Stimulated activated CD4-positive, alpha-beta T cell treated with anti-CD3 and anti-CD28 coated beads, Interleukin-15, amount 100 ng/mL, for 48 hours (primary cell): ENCODE measurements at places on chromosomes 4 and X.

GRCh38 chr4:113300471-113300928 lies 251.0 kb downstream of the ANK2 start:
- no peak for DNase-seq

DNA sequence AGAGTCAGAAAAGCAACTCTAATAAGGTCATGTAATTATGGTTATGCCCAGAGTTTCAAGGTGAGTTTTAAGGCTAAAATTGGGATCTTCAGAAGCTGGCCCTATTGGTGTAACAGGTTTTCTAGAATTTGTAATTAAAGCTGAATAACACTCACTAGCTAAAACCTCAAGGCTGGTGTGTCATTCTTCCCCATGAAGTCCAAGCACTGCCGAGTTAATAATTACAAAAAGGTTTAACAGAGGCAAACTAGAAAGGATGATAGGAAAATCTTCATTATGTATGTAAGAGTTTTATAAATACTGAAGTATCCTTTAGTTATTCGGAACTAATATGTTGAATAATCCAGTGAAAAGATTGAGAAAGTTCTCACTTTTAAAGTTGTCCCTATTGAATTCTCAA lies 34.3 kb downstream of the MXRA5 start:
- no peak for DNase-seq

DNA sequence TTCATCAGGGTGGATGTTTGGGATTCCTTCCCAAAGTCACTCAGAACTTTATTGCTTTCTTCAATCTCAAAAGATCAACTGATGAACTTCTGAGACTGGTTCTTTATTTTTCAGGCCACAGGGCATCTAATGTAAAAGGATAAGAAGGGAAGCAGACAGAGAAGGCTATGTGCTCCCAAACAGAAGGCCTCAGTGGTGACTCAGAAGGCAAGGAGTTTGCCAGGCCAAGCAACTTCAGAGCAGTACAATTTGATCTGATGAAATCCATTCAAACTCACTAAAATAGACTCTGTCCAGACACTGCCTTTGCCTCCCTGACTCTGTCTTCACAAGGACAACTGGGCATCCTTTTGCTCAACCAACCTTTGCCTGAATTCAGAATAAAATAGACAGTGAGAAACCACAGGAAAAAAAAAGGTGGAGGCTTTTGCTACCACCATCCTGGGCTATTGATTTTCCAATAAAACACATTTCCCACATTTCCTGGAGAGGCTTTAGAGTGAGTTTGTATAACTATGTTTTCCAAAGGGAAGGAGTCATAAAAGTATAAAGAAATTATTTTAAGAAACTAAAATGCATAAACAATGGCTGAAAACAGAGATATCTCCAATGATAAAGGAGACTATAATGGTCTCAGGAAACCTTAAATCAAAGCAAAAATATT lies 55.2 kb downstream of the ARHGEF6 start:
- DNase-seq = no peak

GRCh38 chr4:102246416-102246815 lies 98.9 kb downstream of the SLC39A8 start:
- no peak for DNase-seq

DNA sequence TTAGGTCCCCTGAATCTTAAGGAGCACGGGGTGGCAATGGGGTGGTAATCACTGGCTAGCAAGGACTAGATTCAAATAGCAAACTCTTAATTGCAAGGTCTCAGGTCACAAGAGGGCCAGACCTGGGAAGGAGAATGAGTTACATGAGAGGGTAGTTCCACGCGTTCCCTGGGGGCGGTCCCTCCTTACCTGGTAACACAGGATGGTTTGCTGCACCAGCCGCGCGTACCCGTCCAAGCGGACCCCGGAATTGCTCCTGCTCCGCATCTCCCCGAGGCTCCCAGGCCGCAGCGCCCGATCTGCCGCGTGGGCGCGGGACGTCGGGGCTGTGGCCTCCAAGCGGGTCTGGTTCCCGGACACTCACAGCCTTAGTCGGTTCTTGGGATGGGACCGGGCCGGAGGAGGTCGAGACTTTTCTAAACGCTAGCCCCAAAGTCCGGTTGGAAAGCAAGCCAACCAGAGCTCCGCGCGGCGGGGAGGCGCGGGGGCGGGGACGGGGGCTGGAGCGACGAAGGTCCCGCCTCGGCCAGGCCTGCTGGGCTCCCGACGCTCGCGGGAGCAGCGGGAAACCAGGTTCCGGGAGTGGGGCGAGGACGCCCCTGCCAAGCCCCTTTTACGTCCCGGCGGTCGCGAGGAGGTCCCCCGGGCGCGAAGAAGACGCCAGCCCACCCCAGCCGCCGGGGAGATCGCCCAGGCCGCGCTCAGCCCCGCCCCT lies at the start of gene PHKA2:
Gene PHKA2, minus strand, starts transcription at position 449 of the 715 bp plus-strand sequence. Its CDS starts 182 bp downstream, at position 267.
- DNase-seq = peak; percentile 4

DNA sequence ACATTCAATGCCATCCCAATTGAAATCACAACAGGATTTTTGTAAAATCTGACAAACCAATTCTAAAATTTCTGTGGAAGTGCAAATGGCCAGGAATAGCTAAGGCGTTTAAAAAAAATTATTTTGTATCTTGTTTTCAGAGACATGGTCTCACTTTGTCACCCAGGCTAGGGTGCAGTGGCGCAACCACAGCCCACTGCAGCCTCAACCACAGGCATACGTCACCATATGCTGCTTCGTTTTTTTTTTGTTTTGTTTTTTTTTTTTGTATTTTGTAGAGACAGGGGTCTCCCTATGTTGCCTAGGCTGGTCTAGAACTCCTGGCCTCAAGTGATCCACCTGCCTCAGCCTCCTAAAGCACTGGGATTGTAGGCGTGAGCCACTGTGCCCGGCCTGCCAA lies 24.5 kb downstream of the ZNF41 start:
- DNase-seq = no peak

DNA sequence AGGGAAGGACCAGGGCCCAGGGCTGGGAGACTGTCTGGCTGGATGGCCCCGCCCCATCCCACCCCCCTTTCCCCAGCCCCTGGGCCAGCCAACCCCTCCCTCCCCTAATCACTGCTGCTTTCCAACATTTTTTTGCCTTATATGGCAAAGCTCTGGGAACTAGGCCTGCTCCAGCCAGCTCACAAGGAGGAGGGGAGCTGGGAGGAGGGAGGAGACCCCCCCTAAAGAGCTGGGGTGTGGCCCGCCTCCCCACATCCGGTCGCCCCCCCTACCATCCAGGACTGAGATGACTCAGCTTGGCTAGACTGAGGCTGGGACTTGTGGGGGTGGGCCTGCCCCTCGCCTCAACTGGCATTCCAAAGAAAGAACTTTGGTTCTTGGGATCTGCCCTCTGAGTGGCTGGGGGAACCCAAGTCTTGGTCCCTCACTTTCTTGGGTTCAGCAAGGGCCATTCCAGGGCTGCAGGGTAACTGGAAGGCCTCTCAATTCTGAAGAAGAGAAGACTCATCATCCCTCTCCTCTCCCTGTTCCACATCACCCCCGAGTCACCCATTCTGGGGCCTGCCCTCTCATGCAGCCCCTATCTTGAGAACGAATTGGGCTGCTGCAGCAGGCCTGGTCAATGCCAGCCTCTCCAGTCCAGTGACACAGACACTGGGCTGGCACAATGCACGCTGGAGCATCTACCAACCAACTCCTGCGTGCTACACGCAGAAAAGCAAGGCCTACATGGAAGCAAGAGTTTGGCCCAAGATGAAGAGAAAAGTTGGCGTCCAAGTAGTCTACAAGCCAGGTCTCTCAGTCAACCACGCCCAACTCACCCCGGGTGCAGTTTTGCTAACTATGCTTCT lies 4.8 kb downstream of the FLNA start:
- DNase-seq = no peak

DNA sequence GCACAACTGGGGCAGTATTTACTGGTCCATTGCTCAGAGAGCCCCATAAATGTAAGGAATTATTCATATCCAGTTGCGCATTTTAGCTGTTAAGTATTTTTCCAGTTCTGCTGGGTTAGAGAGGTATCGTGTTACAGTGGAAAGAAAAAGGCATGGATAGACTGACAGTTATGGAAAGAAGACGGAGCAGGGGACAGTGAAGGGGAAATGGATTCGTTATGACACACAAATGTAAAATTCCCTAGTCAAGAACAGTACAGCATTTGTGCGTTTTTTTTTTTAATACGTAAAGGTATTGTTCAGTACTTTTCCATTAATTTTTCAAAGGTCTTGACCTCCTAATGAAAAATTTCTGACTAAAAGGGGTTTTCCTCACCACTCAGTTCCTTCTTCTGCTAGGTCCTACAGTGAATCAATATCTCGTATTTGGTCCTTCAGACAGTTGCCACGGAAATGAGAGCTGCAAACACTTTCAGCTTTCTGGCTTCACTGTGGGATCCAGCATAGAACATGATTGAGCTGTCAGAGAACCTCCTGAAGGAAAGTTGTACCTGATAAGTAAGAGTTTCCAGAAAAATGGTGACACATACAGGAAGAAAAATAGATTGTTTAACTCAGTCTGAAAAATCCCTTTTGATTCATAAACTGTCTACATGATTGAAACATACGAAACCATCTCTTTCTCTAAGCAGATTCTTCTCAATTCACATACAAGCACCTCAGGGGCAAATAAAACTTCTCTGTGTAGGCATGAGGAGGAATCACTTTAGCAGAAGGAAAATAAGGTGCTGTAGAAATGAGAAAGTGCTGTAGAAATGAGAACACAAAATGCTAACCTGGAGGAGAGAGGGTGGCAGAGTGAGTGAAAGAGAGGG lies 21.8 kb upstream of the BBS12 start:
- DNase-seq = peak; percentile 54
